ENCODE measurements at places on chromosomes 2 and 18. TPM values are rescaled to one million over a fixed set of nuclear protein-coding genes. Genes with fewer than 3 reads are reported as not detected.

GRCh38 chr2:240529344-240529999 is 28.3 kb downstream of the ANKMY1 start:
- no peak for DNase-seq
- no peaks in the 10 kb centered on the region for H3K27me3 ChIP-seq
- peaks cover 48% of the 10 kb centered on the region for H3K36me3 ChIP-seq
- H3K27ac ChIP-seq: no peak overlapping the region
- H3K4me3 ChIP-seq: no peak overlapping the region

DNA sequence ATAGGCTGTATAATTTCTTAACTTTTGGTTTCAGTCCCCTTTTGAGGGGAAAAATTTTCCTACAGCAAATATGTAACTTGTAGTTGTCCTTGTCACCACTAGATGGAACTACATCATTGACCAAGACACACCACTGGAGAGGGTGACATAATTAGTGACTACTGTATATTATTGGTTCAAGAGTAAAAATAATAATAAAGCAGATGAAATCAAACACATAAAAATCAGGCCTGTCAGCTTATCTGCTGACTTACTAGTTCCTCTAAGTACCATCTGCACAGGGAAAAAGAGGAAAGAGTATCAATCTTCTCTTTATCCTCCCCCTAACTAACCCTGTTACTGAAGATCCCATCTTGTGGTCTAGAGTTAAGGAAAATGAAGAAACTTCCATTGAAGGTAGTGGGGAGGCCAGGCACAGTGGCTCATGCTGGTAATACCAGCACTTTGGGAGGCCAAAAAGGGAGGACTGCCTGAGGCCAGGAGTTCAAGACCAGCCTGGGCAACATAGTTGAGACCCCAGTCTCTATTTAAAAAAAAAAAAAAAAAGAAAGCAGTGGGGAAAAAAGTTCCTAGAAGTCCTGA is 29.6 kb upstream of the ENOSF1 start:
- no peak for DNase-seq
- no peaks in the 10 kb centered on the region for H3K27me3 ChIP-seq
- H3K4me1 ChIP-seq: no peaks in the 10 kb centered on the region

GRCh38 chr2:158618891-158619490 is 162.2 kb downstream of the PKP4 start:
- DNase-seq: no peak
- no peaks in the 10 kb centered on the region for H3K27me3 ChIP-seq
- H3K27ac ChIP-seq: no peak overlapping the region
- peaks cover 27% of the 10 kb centered on the region for H3K36me3 ChIP-seq

Gene SDC1
- 549 TPM for total RNA-seq

Measured in suprapubic skin (tissue), 4 donors.